ENCODE measurements at places on chromosomes 1 and 21. TPM values are rescaled to one million over a fixed set of nuclear protein-coding genes. Genes with fewer than 3 reads are reported as not detected.

The HAO2 gene
- polyA plus RNA-seq, result 0.56 TPM

The MTF1 gene
- 7.6 TPM for polyA plus RNA-seq

The AKR7A3 gene
- 3.5 TPM for polyA plus RNA-seq

The SLC25A34 gene
- 4.4 TPM for polyA plus RNA-seq

The ERICH3 gene
- 13.5 TPM for polyA plus RNA-seq

The OR2L5 gene
- polyA plus RNA-seq, result not detected

The STRIP1 gene
- polyA plus RNA-seq, result 74.3 TPM

The DNAJC11 gene
- 47.5 TPM for polyA plus RNA-seq

The GBP3 gene
- 1.6 TPM for polyA plus RNA-seq

GRCh38 chr1:243474136-243474881, 218.5 kb downstream of the SDCCAG8 start:
- no peak for DNase-seq

DNA sequence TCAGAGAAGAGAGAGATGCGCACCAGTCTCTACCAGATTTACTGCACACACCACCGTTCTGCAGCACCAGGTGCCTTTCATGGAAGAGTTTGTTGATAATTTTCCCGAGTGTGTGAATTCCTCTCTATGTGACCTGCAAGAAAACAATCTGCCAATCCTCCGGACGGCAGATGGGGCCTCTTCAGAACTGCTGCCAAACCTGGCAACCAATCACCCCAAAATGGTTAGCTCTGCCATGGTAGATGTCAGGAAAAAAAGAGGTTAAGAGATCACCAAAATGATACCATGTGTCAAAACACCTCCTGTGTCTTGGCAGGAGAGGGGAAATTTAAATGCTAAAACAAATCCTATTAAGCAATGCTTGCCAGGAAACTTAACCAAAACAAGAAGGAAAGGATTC, 96.5 kb downstream of the DAB1 start:
- DNase-seq, result no peak

- DNase-seq, result peak; percentile 68
Observed at GRCh38 chr1:243944429-243945160, 94.6 kb upstream of the AKT3 start.

DNA sequence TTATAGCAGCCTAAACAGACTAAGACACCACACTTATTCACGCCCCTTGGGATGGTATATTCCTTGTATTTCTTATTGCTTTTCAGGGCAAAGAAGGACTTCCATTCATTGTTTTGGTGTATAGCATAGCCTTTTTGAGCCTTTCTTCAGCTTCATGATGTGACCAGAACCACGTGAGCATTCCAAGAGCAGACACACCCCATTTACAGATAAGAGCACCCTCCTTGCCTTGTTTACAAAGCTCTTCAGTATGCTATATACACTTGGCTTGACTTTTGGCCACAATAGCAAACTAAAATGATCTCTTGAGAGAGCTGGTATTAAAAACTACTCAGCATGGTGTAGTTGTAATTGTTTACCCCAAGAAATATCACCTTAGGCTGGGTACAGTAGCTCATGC, 78.7 kb downstream of the PIK3R3 start:
- DNase-seq, result no peak

DNA sequence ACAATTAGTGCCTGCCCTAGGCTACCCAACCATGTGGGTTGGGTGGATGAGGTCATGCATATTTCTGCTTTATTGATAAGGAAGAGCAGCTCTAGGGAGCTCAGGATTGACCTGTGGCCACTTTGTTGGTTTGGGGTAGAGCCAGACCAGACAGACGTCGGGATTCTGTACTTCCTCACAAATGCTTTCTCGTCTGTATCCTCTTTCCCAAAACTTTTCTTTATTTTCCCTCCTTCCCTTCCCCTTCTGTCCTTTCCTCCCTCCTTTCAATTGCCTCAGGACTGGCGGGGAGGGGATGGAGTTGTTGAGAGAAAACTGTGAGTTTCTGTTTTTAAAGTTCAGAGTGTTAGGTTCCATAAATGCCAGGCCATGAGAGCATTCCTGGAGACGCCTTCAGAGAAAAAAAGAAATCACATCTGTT, 68.0 kb downstream of the UCK2 start:
- no peak for DNase-seq

DNA sequence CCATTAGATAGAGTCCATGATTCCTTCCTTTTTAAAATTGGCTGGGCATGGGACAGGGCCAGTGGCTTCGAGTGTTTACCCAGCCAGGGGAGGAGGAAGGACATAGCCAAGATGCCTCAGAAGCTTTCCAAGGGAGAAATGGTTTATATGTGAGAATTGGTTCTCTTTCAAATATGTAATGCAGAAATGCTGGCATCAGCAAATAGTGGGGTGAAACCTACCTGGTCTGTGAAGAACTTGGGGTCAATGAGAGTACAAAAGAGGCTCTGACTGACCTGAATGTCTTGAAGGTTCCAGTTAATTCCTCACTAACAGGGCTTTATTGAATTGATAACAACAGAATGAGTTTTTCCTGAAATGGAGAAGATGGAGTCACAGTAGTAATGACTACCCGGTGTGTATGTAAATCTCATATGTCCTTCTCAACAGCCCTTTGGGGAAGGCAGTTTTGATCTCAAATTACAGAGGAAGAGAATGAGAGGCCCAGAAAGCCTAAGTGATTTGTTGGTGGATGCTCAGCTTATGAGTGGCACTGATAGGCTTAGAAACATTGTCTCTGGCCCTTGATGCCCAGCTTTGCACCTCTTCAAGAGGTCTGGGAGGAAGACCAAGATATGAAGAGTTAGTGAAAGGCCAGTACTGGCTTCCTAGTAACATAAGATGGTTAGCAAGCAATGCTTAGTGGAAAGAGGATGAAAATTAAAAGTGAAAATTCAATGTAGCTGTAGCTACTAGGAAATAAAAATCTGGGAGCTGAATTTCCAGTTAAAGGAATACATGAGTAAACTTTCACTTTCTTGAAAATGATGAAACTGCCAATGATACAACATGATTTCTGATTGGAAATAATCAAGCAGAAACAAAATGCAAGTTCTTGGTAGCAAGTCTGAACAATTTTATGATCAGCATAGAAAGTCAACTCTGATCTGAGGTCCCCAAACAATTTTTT, 2.7 kb downstream of the ATF3 start:
- DNase-seq, result no peak

DNA sequence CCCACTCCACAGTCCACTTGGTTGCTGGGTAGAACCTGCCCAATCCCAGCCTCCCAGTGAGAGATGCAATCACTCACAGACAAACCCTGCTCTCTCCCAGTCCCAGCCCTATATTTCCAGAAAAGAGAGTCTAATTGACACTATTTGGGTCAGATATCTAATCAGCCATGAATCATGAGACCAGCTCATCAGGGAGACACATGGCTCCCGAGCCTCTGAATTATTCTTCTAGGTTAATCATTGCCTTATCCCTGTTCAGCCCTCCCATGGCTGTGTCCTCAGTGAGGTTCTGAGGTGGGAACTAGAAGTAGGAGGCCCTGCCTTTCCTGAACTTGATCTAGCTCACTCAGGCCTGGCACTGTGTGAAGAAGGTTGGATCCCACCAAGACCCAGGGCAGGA, 49.9 kb upstream of the ZC3H12A start:
- DNase-seq, result no peak

DNA sequence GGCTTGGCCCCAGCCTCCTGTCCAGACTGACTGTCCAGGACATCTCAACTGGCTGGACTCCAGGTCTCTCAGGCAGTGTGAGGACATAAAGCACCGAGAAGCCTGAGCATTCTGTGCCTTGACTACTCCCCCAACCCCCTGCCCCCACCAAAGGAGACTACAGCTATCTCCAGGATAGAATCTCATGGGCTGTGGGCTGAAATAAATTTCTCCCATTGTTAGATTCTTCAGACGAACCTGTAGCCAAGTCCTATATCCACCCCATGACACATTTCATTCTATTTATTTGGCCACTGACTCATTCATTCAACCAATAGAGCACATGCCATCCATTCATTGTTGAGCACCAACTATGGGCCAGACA, 11.4 kb downstream of the VWA5B1 start:
- DNase-seq, result no peak

- no peak for DNase-seq
Observed at GRCh38 chr1:97787231-97787630, 133.6 kb downstream of the DPYD start.

GRCh38 chr1:31299365-31299764, 2.5 kb downstream of the ZCCHC17 start:
- DNase-seq, result no peak

DNA sequence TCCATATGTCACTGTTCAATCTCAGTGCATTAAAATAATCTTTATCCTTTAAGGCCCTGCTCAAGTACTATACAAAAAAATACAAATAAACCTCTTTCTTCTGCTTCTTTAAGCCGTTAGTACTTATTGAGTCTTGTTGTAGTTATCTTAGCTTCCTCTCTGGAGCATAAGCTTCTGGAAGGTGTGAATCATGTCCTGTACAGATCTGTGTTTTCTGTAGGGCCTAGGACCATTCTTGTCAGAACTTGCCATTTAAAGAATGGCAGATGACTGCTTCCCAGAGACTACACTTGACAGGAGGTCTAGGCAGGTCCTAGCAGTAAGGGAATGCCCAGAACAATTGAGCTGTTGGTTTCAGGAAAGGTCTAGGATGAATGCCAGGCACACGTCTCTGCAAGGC, 12.9 kb downstream of the NEK7 start:
- no peak for DNase-seq

DNA sequence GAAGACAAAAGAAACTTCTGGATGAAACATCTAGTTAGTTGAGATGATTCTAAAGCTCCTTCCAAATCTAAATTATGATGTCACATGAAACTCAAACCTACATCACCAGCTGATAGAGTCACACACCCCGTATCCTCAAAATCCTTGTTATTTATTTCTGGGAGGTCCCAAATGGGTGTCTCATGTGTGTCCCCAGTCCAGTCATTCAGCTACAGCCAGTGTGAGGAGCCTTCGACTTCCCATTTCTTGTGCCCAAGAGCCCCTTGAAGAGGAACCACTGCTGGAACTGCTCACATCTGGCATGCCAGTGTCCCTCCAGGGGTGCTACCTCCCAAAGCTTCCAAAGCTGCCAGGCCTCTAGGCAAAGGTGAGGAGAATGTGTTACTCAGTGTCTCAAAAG, 32.5 kb upstream of the KCNA3 start:
- DNase-seq, result no peak

DNA sequence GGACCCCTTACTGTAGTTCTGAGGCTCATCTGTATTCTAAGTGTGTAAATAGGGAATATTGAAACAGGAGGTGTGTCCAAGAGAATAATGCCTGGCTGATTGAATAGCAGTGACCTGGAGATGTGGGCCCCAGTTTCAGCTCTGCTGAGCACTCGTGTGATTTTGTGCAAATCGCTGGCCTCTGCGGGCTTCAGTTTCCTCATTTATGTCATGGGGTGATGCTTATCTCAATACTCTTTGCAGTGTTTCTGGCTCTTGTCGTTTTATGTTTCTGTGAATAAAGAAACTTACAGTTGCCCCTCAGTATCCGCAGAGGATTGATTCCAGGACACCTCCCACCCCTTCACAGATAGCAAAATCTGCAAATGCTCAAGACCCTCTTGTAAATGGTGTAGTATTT, 5.0 kb downstream of the COG2 start:
- no peak for DNase-seq

GRCh38 chr21:31351438-31351837, 7.4 kb upstream of the TIAM1 start:
- no peak for DNase-seq

DNA sequence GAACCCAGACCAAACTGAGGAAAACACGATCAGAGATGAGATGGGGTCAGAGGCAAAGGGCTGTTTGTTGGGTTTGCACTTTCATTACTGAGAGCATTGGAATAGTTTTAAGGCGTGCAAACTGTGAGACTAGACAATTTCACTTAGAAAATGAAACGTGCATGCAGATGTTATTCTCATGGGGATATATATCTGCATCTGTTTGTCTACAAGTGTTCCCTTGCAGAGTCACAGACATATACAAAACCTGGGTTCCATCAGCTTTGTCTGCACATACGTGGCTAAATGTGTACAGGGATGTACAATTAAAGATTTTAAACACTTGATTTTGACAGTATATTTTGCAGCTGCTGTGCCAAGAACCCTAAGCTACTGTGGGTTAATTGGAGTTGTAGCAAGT, 355.4 kb downstream of the KIF26B start:
- no peak for DNase-seq

DNA sequence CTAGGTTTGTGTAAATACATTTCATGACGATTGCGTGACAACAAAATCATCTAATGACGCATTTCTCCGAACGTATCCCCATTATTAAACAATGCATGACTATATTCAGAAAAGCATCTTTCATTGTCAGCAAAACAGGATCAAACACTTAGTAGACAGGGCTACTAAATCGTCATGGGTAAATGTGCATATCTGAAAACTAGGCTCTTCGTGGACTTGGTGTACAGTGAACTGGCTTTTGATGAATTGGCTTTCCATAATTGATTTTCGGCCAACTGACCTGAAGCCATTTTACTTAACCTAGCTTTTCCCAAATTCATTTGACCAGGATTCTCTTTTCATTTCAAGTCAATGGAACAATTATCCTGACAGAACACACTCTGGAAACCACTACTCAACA, 665.0 kb downstream of the SMYD3 start:
- no peak for DNase-seq

GRCh38 chr1:98791498-98791897, 130.0 kb downstream of the SNX7 start:
- no peak for DNase-seq
